ENCODE measurements at places on chromosomes 3 and 15.

DNA sequence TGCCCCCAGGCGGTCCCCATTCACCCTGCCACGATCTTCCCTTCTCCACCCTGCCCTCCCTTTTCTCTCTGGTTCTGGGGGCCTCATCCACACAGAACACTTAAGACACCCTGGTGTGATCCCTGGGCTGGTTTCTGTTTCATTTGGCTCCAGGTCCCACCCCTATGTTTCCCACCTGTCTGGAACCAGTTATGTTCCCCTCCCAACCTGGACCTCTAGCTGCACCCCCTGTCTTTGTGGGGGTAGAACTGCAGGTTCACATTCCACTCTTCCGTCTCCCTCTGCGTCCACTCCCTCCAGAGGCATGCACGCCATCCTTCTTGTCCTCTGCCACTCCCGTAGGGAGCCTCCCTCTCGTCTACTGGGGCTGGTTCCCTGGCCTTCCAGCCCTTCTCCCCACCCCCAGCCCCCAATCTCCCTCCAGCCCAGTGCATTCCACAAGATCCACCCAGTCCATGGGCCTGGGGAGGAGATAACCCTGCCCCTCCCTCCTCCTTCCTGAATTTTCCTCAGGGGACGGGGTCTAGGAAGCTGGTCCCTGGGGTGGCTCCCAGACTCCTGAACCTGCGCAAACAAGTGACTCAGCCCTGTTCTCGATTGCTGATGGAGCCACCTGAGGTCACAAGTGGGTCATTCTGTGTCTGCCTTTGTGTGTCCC is 73.8 kb downstream of the ABTB1 start:
- no peak for DNase-seq

DNA sequence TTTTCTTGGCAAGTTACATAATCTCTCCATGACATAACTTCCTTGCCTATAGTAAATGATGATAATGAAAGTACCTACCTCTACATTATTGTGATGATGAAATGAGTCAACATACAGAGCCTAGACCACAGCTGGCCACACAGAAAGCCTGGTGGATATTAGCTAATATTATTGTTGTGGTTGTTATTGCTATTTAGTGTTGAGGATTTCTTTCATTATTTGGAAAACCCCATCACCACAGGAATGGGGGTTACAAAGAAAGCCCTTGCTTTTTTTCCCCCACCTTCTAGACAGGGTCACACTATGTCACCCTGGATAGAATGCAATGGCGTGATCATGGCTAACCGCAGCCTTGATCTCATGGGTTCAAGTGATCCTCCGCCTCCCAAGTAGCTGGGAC is 125.0 kb downstream of the PDZRN3 start:
- DNase-seq: no peak

GRCh38 chr3:94225148-94225865 is 162.4 kb downstream of the NSUN3 start:
- no peak for DNase-seq

GRCh38 chr15:52731732-52732470 is 52.7 kb upstream of the ATOSA start:
- no peak for DNase-seq

- no peak for DNase-seq
Measured at GRCh38 chr3:29583861-29584260, 303.0 kb downstream of the RBMS3 start.

DNA sequence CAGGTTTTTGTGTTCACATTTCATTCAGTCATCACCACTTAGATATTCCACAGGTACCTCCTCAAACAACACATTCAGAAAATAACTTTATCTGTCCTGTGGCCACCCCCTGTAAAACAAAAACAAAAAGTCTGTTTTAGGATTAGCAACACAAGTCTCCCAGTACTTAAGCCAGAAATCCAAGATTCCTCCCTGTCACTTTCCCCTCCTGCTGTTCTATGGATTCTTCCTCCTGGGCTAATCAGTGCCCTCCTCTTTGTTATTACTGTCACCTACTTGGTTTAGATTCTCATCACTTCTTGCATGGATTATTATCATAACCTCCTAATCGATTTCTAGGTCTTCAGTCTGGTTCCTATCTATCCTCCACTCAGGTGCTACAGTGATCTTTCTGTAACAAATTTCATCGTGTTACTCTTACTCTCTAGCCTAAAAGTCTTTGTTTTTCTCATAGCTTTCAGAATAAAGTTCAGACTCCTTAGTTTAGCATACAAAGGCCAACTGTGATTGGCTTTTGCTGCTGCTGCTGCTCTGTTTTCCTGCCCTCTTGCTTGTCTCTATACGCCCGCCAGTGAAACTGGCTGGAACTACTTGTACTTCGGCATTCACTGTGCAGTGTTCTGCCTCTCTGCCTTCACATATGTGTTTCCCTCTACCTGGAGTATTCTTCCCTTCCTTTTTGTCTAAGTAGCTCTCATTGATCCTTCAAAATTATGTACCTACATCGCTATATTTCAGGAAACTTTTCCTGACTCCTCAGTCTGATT is 32.2 kb downstream of the PPP2R3A start:
- DNase-seq: no peak

- DNase-seq: no peak
Measured at GRCh38 chr3:32699429-32699828, 14.4 kb downstream of the CNOT10 start.

DNA sequence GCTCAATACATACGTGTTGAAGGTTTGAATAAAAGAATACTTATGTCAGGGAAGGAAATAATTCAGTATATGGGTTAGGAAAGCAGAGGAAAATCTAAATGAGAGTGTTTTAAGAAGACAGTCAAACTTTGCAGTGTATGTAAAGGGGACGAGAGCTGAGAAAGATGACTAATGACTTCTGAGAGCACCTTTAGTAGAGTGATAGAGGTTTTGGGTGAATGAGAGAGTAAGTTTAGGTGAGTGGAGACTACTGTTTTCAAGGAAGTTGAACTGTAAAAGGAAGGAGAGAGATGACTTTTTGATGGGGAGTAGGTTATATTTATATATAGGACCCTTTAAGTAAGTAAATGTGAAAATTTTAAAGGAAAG is 9.4 kb downstream of the TBC1D23 start:
- DNase-seq: no peak

All from CD4-positive, alpha-beta T cell treated with Interleukin-6 for 4 hours (primary cell).